ENCODE measurements at places on chromosomes 7 and 10. TPM values are rescaled to one million over a fixed set of nuclear protein-coding genes. Genes with fewer than 3 reads are reported as not detected.

Gene GBX1
- not detected for total RNA-seq

Gene GNAT3
- 5.8 TPM for total RNA-seq

Gene ST8SIA6
- total RNA-seq: not detected

- no peak for DNase-seq
- H3K27me3 ChIP-seq: no peaks in the 10 kb centered on the region
- H3K4me1 ChIP-seq: no peaks in the 10 kb centered on the region
- H3K36me3 ChIP-seq: no peaks in the 10 kb centered on the region
Observed at GRCh38 chr10:58415757-58416156, 30.5 kb downstream of the TFAM start.

DNA sequence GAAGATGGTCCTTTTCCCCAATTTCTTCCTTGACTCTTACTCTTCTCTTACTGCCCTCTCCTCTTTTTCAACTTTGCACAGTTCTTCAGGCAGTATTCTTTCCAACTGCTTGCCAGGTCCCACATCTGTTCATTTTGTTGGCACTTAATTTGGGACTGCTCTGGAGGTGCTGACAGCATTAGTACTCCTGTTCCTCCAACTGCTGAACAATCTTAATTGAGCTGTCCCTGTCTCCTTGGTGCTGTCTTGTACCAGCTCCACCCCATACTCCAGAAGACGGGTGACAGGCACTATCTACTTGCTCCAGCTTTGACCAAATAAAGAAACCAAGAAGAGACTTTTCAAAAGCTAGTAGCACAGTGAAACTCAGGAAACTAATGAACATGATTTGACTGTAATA, 160.0 kb downstream of the PDE1C start:
- no peaks in the 10 kb centered on the region for H3K27me3 ChIP-seq
- DNase-seq: no peak
- H3K4me3 ChIP-seq: no peak overlapping the region
- no peaks in the 10 kb centered on the region for H3K4me1 ChIP-seq
- H3K36me3 ChIP-seq: no peaks in the 10 kb centered on the region
